Endothelial cell of umbilical vein (primary cell): ENCODE measurements at places on chromosomes 12 and 14. TPM values are rescaled to one million over a fixed set of nuclear protein-coding genes. Genes with fewer than 3 reads are reported as not detected.
A peak's percentile ranks its signal among the peaks of the same experiment; 100 is the strongest.

- peaks cover 8% of the 10 kb centered on the region for H3K4me1 ChIP-seq
- H3K4me3 ChIP-seq = no peak overlapping the region
- no peak overlapping the region for H3K27ac ChIP-seq
- H3K36me3 ChIP-seq = peaks cover 8% of the 10 kb centered on the region
Measured at GRCh38 chr12:26338586-26339572, 143.5 kb downstream of the SSPN start.

Gene TMEM119
- not detected in 2 replicates for total RNA-seq

Gene C12orf60
- 1.1 and 1.3 TPM in 2 replicates for total RNA-seq

GRCh38 chr12:112868459-112869041, 38.2 kb upstream of the OAS1 start:
- no peaks in the 10 kb centered on the region for H3K36me3 ChIP-seq
- no peak overlapping the region for H3K4me3 ChIP-seq
- peaks cover 3% of the 10 kb centered on the region for H3K27me3 ChIP-seq
- no peaks in the 10 kb centered on the region for H3K4me1 ChIP-seq

GRCh38 chr14:104800015-104800770, 708 bp upstream of the ZBTB42 start:
- H3K27me3 ChIP-seq = no peaks in the 10 kb centered on the region
- no peak overlapping the region for H3K27ac ChIP-seq
- peaks cover 7% of the 10 kb centered on the region for H3K4me1 ChIP-seq
- peak; percentile 62 for DNase-seq
- no peaks in the 10 kb centered on the region for H3K36me3 ChIP-seq

DNA sequence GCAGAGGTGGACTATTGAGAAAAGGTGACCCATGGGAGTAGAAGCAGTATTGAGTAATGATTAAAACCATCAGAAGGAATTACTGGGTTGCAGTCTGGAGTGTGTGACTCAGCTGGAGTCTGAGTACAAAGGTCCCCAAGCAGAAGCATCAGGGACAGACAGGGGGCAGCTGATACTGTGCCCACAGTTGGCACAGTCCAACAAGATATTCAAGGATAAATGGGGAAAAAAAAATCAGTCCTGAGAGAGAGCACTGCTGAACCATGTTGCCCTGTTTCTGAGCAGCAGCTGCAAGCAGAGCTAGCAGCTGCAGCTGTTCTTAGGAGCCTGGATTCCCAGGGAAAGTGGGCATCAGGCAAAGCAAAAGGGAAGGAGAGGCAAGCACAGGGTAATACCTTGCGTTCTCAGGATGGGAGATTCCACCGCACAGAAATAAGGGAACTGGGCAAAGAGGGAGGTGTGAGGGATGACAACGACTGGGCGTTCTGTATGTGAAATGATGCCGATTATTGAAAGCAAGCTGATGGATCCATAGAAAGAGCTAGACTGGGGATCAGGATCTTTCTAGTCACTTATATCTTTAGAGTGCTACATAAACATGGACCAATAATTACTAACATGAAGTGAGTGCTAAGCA, 17.7 kb downstream of the NEUROD4 start:
- no peak overlapping the region for H3K27ac ChIP-seq
- no peaks in the 10 kb centered on the region for H3K36me3 ChIP-seq
- H3K4me3 ChIP-seq = no peak overlapping the region
- no peaks in the 10 kb centered on the region for H3K27me3 ChIP-seq
- H3K4me1 ChIP-seq = no peaks in the 10 kb centered on the region

DNA sequence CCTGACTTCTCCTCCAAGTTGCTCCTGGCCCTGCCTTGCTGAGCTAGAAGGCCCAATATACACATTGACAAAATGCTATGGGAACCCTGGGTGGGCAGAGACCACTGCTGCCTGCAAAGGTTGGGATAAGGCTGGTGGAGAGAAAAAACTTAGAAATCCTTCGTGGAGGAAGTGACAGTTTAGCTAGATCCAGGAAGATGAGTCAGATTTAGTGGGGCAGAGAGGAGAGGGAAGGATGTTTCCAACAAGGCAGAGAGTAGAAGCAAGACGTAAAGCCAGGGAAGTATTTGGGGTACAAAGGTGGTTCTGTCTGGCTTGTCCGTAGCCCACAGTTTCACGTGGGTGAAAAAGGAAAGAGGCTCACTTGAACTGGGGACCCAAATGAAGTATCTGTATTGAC, 69.0 kb upstream of the CLMN start:
- H3K4me1 ChIP-seq = no peaks in the 10 kb centered on the region
- no peak overlapping the region for H3K27ac ChIP-seq
- no peaks in the 10 kb centered on the region for H3K27me3 ChIP-seq
- no peak for DNase-seq
- no peak overlapping the region for H3K4me3 ChIP-seq

GRCh38 chr12:54595471-54595870, 7.0 kb upstream of the PPP1R1A start:
- H3K27ac ChIP-seq = no peak overlapping the region
- H3K36me3 ChIP-seq = no peaks in the 10 kb centered on the region
- no peak for DNase-seq
- H3K4me1 ChIP-seq = no peaks in the 10 kb centered on the region
- no peak overlapping the region for H3K4me3 ChIP-seq
- H3K27me3 ChIP-seq = peaks cover 25% of the 10 kb centered on the region

DNA sequence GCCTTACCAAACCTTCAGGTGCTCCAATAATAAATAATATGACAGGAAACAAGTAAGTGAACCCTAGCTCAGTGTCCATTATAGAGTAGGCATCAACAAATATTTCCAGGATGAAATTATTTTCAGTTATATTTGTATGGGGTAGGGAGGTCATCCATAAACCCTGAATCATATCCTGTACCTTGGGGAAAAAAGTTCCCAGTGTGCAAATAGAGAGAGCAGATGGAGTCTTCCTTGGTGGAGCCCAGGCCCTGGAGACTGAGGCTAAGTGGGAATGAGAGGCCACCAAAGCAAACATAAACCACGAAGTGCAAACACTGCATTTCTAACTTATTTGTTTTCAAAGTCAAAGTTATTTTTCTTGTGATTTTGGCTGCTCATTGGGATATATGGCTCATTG, 8.5 kb upstream of the ERP27 start:
- peak; percentile 63 for DNase-seq
- H3K4me3 ChIP-seq = no peak overlapping the region
- peaks cover 56% of the 10 kb centered on the region for H3K4me1 ChIP-seq
- peaks cover 46% of the 10 kb centered on the region for H3K36me3 ChIP-seq
- H3K27ac ChIP-seq = peak overlapping the region; percentile 33
- no peaks in the 10 kb centered on the region for H3K27me3 ChIP-seq

- no peaks in the 10 kb centered on the region for H3K4me1 ChIP-seq
- no peak for DNase-seq
- no peaks in the 10 kb centered on the region for H3K27me3 ChIP-seq
- no peaks in the 10 kb centered on the region for H3K36me3 ChIP-seq
Measured at GRCh38 chr14:105497671-105498429, 6.8 kb downstream of the TEDC1 start.

- no peak overlapping the region for H3K27ac ChIP-seq
- peaks cover 26% of the 10 kb centered on the region for H3K4me1 ChIP-seq
- H3K36me3 ChIP-seq = no peaks in the 10 kb centered on the region
- H3K27me3 ChIP-seq = no peaks in the 10 kb centered on the region
- H3K4me3 ChIP-seq = no peak overlapping the region
Measured at GRCh38 chr14:104149617-104150135, 11.3 kb downstream of the KIF26A start.

DNA sequence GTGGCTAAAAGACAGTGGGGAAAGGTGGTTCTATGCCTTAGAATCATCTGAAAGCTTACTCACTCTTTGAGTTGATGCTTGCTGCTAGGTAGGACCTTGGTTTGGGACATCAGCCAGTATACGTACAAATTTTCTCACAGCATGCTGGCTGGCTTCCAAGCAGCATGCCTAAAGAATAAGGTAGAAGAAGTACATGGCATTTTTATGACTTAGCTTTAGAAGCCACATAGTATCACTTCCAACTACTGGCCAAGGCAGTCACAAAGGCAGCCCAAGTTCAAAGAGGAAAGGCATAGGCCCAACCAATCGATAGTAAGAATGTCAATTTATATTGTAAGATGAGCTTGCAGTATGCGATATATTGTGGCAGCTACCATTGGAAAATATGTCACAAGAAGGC, 284.2 kb upstream of the CAND1 start:
- H3K27ac ChIP-seq = no peak overlapping the region
- no peaks in the 10 kb centered on the region for H3K36me3 ChIP-seq
- H3K4me3 ChIP-seq = no peak overlapping the region
- no peak for DNase-seq
- H3K27me3 ChIP-seq = no peaks in the 10 kb centered on the region

Gene CRIP2
- total RNA-seq = 322 and 361 TPM in 2 replicates

DNA sequence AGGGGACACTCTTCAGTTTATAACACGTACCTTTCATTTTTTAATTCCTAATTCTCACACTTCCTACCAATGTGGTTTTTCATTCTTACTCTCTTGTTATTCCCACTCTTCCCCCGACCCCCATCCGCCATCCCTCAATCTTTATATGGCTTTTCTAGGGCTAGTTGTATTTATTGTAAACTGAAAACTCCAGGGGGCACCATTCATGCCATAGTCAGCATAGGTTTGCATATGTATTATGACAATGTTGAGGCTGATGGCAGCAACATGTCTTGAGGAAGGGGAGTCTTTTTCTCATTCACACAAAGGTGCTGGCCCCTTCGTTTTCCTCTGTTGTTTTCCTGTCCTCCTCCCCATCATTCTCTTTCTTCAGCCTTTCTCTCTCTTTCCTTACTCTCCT, 27.7 kb upstream of the LTA4H start:
- no peak overlapping the region for H3K4me3 ChIP-seq
- H3K36me3 ChIP-seq = no peaks in the 10 kb centered on the region
- H3K27ac ChIP-seq = no peak overlapping the region
- no peaks in the 10 kb centered on the region for H3K27me3 ChIP-seq

DNA sequence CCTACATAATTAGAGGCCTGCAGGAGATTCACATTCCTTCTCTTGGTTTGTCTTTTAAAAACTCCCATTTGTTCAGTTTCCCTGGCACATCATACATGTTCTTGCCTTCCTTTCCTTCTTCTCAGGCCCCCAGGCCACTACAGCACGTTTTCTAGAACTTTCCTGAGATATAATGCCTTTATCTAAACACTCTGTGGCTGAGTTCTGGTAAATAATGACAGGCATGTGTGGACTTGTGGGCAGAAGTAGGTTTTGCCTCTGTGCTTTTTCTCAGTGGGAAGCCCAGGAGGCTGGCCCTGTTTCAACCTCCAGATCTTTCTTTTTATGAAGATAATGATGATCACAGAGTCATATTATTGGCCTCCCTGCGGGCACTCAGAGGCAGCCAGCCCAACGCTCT, 117.2 kb downstream of the TMX1 start:
- H3K36me3 ChIP-seq = no peaks in the 10 kb centered on the region
- H3K4me3 ChIP-seq = no peak overlapping the region
- no peak overlapping the region for H3K27ac ChIP-seq

GRCh38 chr12:117005417-117006046, 93.7 kb downstream of the TESC start:
- DNase-seq = no peak
- H3K36me3 ChIP-seq = peaks cover 9% of the 10 kb centered on the region
- H3K27me3 ChIP-seq = no peaks in the 10 kb centered on the region
- H3K4me3 ChIP-seq = no peak overlapping the region
- no peak overlapping the region for H3K27ac ChIP-seq

- H3K27me3 ChIP-seq = peaks cover under 1% of the 10 kb centered on the region
- H3K4me3 ChIP-seq = no peak overlapping the region
- H3K27ac ChIP-seq = no peak overlapping the region
- H3K4me1 ChIP-seq = peaks cover 4% of the 10 kb centered on the region
- peak; percentile 67 for DNase-seq
Measured at GRCh38 chr14:22084393-22085281, 411.0 kb upstream of the OR4E1 start.

Gene PPM1H
- 4.9 and 7.2 TPM in 2 replicates for total RNA-seq

Gene CKAP4
- 223 and 249 TPM in 2 replicates for total RNA-seq

DNA sequence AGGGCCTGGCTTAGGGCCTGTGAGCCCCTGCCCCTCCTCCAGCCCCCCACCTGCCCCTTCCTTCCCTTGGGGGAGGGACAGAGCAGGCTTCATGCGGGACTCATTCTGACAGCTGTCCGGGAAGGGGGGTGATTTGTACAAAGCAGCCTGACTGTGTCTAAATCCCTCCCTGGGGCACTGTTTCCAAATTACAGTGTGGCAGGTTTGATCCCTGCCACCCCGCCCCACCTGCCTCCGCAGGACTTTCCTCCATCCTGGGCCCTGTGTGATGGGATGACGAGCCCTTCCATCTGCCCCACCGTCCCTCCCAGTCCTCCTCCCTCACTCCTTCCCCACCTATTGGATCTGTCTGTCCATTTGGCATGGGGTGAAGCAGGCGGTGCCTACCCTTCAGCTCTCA, 363.9 kb downstream of the BCL11B start:
- H3K36me3 ChIP-seq = no peaks in the 10 kb centered on the region
- no peaks in the 10 kb centered on the region for H3K27me3 ChIP-seq
- no peak for DNase-seq

- DNase-seq = peak; percentile 72
- H3K27ac ChIP-seq = no peak overlapping the region
- peaks cover 3% of the 10 kb centered on the region for H3K4me1 ChIP-seq
- H3K4me3 ChIP-seq = no peak overlapping the region
- H3K36me3 ChIP-seq = no peaks in the 10 kb centered on the region
- H3K27me3 ChIP-seq = no peaks in the 10 kb centered on the region
Measured at GRCh38 chr12:121530600-121531355, 50.0 kb downstream of the KDM2B start.

DNA sequence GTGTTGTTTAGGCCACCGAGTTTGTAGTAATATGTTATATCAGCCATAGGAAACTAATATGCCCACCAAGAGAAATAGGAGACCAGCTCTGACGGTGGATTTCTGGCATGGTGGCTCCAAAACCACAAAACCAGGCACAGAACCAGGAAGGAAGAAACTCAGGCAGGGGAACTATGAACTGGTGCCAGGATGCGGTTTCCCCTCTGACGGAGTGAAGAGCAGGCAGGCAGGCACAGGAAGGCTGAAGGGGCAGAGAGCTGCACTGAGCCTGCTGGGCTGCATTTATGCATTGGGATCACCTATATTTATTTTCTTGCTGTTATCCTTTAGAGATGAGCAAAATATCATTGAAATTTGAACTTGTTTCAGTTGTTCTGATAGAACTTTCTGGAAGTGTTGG, 479.4 kb downstream of the VRK1 start:
- no peak overlapping the region for H3K27ac ChIP-seq
- no peak for DNase-seq
- H3K36me3 ChIP-seq = no peaks in the 10 kb centered on the region
- no peaks in the 10 kb centered on the region for H3K27me3 ChIP-seq
- no peaks in the 10 kb centered on the region for H3K4me1 ChIP-seq

Gene KRT74
- not detected in 2 replicates for total RNA-seq

DNA sequence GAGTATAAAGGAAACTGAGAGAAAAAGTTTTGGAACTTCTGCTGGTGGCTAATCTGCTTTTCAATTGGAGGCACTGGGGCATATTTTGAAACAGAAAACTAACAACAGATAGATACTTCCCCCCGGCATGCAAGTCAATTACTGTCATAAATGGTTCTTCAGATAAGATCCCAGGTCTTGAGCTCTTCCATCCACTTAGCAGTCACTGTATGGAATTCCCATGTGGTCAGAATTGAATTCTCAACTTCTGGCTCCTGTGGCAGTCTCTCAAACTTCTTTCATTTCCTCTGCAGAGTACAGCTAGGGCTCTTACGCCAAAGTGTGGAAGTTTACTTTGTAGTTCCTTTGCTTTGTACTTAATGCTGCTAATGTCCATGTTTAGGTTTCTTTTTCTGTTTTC, 452.2 kb downstream of the IPO8 start:
- H3K36me3 ChIP-seq = no peaks in the 10 kb centered on the region
- no peak for DNase-seq
